Endodermal cell (in vitro differentiated cells): ENCODE measurements at places on chromosomes 7 and 10. TPM values are rescaled to one million over a fixed set of nuclear protein-coding genes. Genes with fewer than 3 reads are reported as not detected.

GRCh38 chr7:134723892-134724291 lies 55.5 kb upstream of the CALD1 start:
- no peak for DNase-seq

DNA sequence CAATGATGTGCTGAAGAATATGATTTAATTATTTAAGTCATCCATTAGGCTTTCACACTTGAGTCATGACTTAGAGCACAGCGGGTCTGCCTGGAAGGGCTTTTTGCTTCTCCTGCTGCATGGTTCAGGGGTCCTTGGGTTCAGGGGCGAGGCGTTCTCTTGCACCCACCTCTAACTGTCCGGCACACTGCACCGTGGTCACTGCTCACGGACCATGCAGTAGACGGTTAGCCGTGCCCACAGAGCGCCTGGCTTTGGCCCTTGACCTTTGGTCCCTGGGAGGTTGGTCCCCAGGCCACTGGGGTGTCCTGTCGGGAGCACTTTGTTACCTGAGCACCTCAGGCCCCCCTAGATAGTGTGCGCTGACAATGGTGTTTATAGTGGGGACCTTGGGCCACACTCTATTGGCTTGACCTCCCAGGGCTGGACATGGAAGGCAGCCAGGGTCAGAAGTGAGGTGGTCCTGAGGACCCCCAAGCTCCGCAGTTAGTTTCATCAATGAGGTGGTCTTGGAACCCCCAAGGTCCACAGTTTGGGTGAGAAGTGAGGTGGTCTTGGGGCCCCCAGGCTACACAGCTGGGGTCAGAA lies 110.6 kb downstream of the ACTR3B start:
- peak; percentile 29 for DNase-seq

DNA sequence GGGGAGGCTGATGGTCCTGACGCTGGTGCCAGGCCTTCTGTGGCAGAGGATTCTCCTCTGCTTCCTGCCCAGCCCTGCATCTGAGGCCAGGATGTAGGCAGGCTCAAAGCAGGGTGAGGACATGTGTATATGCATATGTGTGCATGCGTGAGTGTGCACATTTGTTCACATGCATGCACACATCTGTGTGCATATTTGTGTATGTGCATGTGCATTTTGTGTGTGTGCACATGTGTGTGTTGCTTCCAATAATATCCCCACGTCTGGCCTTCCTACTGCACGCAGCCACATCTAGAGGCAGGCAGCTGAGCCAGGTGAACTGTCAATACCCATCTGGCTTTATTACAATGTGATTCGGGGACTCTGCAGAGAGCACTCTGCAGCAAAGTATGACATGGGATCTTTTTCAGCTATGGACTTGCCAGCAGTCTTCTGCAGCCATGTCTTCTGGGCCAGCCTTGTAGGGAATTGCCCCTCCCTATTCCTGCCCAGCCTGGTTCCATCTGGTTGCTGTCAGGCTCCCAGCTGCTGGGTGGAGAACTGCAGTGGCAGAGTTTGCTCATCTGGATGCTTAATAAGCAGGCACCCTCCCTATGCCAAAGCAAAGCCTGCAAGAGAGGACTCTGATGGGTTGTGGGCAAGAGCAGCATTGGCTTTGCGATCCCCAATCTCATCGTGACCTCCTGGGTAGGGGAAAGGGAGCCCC lies 140.7 kb downstream of the PFKFB3 start:
- no peak for DNase-seq

OPALIN gene
- not detected in 3 replicates for total RNA-seq

- DNase-seq: peak; percentile 92
Measured at GRCh38 chr10:104045151-104046089, 40.3 kb downstream of the COL17A1 start.

- DNase-seq: no peak
Measured at GRCh38 chr10:120541984-120542383, 85.0 kb downstream of the PLPP4 start.

GRCh38 chr7:129615018-129615417 lies 3.5 kb downstream of the NRF1 start:
- no peak for DNase-seq

DNA sequence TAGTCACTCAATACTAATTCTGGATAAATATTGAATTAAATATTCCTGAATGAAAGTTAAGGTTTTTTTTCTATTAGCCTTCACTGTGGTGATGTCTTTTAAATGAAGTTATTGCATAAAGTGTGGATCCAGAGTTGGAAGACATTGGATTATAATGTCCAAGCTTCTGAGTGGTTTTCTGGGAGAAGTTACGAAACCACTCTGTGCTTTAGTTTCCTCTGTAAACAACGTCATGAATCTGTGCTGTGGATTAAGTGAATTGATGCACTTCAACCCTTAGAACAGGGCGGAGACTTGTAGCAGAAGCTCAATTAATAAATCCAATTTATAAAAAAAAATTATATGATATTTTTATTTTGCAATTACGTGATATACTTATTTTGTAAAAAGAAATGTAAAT lies 271.7 kb downstream of the BICC1 start:
- DNase-seq: no peak

PAPSS2 gene
- 15.1 to 43.2 TPM (median 15.7 TPM) in 3 replicates for total RNA-seq

CEP41 gene
- total RNA-seq: 6.2 to 13.0 TPM (median 12.9 TPM) in 3 replicates

TAS2R41 gene
- total RNA-seq: 0.59 TPM in 1 of 2 replicates, not detected in the other

GRCh38 chr7:38674513-38674912 lies 43.3 kb upstream of the AMPH start:
- no peak for DNase-seq

ERVW-1 gene
- total RNA-seq: 1.1 to 3.1 TPM (median 1.6 TPM) in 3 replicates

CPSF4 gene
- 75.2 and 87.3 TPM in 2 replicates for total RNA-seq

CAV1 gene
- total RNA-seq: 8.8 and 9.4 TPM in 2 replicates

GRCh38 chr10:47325303-47326291 lies 3.3 kb downstream of the GDF2 start:
- DNase-seq: no peak

- DNase-seq: no peak
Measured at GRCh38 chr7:38051786-38052185, 126.3 kb upstream of the STARD3NL start.

DNA sequence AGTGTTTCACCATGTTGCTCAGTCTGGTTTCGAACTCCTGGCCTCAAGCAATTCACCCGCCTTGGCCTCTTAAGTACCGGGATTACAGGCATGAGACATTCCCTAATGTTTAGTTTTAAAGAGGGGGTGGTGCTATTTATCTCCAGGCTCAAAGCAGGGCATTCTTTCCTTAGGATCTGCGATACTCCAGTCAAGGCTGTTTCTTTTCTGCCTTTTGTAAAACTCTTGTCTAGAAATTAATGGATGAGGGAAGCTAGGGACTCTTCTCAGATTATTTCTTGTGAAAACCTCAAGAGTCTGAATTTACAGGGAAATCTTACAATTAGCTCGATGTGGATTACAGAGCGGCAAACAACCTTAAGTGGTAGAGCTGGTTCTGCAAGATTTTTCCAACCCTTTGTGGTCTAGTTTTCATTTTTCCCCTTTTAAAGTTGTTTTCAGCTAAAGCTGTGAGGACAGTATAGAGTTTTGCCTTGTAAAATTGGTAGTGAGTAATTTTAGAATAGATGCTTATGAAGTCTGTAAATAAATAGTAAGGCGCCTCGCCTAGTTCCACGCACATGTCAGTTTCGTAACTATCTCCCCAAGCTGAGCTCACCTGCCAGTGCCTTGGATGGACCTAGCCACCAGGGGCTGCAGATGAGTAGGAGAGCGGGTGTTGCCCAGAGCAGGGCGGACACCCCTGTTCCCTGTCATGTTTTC lies 53.1 kb downstream of the CUX1 start:
- DNase-seq: peak; percentile 87

DNA sequence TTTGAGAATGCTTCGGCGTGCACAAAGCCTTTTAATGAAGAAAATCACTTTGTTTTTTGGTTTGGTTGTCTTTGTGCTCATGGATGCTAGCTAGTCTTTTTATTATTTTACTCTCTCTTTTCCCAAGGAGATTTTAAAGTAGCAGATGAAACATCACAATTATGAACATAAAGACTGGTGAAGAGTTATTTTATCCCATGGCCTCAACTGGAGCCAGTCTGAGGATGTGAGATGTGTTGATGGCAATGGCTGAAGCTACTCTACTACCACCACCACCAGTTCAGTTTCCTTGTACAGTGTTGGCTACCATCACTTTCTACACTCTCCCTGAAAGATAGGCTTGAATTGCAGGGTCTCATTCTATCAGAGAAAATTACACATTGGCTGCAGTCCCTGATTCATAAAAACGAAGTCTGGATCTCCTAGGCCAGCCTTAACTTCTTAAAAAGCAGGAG lies 494 bp upstream of the HERC4 start:
- DNase-seq: no peak

GRCh38 chr7:10677668-10678232 lies 295.9 kb upstream of the PHF14 start:
- no peak for DNase-seq

DNA sequence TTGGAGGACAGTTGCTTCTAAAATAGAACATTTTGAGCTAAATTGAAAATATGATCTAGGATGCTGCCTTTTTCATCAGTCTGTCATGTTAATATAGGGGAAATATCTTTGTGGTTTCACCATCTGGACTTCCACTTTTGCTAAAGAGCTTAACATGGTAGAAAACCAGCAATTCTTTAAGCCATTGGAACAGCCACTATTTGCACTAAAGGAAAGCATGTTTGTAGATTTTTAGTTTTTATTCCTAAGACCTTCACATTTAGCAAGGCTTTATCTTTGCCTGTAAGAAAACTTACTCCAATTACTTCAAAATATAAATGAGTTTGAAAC lies 291.0 kb downstream of the RNLS start:
- DNase-seq: no peak

AFAP1L2 gene
- total RNA-seq: 1.5 to 1.9 TPM (median 1.5 TPM) in 3 replicates

DNA sequence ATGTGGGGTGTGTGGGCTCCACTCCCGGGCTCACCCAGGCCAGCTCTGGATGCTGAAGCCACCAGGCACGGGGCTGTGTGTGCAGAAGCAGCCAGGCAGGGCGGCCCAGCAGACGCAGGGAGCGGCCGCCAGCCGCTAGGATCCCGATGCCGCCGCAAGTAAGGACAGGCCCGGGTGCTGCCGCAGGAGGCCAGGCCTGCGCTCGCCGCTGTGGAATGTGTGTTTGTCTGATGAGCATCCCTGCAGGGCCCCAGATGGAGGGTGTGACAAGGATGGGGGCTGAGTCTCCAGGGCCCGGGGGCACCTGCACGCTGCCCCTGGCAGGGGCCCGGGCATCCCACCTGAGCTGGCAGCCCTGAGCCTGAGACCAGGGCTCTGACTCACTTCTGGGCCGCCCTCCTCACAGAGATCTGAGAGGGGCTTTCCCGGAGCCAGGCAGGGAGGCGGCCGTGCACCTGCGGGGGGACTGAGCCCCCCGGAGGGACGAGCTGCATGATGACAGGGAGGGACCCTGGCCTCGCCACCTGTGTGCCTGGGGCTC lies 101.5 kb downstream of the FOXL3 start:
- DNase-seq: peak; percentile 37

DNA sequence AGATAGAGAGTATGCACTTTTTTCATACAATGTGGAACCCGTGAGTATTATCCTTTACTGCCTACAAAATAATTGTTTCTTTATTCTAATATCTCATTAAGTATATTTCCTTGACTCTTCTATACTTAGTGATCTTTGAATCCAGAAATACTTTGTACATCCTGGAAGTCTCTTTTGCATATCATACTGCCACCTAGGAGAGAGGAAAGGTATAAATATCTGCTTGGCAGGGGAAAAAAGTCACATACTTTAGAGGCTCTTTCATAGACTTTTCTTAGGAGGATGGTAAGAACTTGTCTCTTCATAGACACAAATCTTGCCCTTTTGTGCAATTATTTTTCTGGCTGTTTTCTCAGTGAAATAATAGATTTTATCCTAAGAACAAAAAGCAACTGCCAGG lies 436.0 kb downstream of the PAXIP1 start:
- no peak for DNase-seq

GRCh38 chr10:129631006-129631405 lies 164.0 kb downstream of the MGMT start:
- DNase-seq: no peak

DNA sequence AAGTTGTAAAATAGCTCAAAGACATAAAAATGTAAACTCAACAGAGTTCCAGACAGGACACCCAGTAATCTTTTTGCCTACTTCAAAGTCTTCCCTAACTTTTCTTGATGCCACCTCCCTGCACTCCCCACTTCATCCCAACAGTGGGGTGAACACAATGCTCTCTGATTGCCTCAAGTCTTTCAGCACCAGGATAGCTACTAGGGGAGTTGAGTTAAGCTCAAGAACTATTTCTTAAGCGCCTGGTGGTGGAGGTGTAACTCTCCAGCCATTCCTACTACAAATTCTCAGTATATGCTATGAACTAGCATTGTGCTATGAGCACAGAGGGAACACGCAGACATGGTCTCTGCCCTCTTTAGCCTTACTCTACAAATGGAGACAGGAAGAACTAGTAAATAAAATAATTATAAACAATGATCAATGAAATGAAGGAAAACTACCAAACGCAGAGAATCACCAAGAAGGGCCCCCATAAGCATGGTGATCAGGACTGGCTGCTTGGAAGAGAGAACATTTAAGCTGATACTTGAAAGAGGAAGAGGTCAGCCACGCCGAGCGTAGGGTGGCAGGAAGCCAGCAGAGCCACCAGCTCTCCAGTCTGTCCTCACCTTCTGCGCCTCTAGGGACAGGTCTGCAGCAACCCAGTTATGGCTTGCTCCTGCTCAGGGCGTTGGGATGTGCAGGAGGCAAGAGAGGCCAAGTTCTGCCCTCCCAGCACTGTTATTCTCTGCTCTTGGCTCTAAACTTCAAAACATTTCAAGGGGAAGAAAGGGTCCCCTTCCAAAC lies 16.7 kb upstream of the FRA10AC1 start:
- DNase-seq: no peak

- peak; percentile 57 for DNase-seq
Measured at GRCh38 chr7:139092090-139092796, 17.3 kb downstream of the ZC3HAV1 start.

DNA sequence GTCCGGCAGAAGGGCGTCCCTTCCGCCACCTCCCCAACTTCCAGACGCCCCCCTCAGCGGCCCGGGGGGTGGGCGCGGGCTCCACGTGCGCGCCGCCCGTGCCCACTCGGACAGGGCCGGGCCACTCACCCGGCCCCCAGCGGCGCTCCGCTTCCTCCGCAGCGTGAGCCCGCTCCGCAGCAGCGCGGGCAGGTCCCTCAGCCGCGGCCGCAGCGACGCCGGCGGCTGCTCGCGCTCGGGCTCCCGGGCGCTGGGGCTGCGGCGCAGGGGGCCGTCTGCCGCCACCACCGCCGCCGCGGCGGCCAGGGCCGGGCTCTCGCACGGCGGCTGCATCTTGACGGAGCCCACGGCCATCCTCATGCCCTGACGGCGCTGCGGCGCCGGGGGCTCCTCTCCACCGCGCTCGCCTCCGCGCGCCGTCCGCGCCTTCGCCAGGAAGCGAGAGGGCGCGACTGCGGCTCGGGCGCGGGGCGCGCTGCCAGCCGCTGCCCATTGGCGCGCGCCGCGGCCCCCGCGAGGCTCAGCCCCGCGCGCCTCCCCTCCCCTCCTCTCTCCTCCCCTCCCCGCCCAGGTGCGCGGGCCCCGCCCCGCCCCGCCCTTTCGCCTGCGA lies at the start of gene RAPGEF5:
Gene RAPGEF5, minus strand, starts transcription at position 454 of the 610 bp plus-strand sequence. Its CDS starts 94 bp downstream, at position 360.
- peak; percentile 85 for DNase-seq

- no peak for DNase-seq
Measured at GRCh38 chr7:98300595-98301372, 19.3 kb downstream of the BRI3 start.

RTKN2 gene
- total RNA-seq: 11.5 TPM in 2 replicates

PON1 gene
- 0.34 and 0.48 TPM in 2 replicates for total RNA-seq
